ENCODE measurements at places on chromosomes 3 and 15. TPM values are rescaled to one million over a fixed set of nuclear protein-coding genes. Genes with fewer than 3 reads are reported as not detected.

Gene CAPN7
- 45.2 TPM for total RNA-seq

DNA sequence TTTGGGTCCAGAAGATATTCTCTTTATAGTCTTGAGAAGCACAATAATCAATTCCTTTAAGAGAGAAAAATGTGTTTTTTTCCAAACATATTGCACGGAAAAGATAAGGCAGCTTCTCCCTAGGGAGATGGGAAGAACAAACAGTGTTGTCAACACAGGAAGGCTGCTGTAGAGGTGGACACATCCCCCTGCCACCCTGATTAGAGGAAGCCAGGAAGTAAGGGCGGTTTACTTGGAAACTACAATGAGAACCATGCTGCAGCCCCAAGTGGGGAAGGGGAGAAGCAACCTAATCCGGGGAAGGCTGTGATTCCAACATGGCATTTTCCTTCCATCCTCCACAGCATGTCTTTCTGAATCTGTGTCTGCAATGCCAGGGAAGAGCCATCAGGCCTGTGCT lies 256.9 kb upstream of the TGFBR2 start:
- no peaks in the 10 kb centered on the region for H3K36me3 ChIP-seq
- no peak for DNase-seq
- no peak overlapping the region for H3K27ac ChIP-seq
- no peak overlapping the region for H3K4me3 ChIP-seq
- H3K4me1 ChIP-seq: peaks cover 32% of the 10 kb centered on the region

DNA sequence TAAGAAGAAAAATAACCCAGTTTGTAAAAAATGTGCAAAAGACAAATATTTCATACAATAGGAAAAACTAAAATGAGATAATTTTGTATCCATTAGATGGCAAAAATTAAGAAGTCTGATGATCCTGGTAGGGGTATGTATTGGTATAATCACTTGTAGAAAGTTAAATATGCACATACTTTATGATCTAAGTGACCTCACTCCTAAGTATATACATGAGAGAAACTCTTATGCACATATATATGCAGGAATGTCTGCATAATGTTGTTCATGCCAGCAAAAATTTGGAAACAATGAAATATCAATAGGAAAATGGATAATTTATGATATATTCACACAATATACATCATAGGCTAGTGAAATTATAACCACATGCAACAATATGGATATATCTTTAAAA lies 33.5 kb downstream of the USP50 start:
- H3K27ac ChIP-seq: no peak overlapping the region
- no peak overlapping the region for H3K4me3 ChIP-seq
- H3K4me1 ChIP-seq: no peaks in the 10 kb centered on the region
- H3K36me3 ChIP-seq: no peaks in the 10 kb centered on the region
- no peaks in the 10 kb centered on the region for H3K27me3 ChIP-seq

- H3K27me3 ChIP-seq: peaks cover 73% of the 10 kb centered on the region
- H3K4me1 ChIP-seq: no peaks in the 10 kb centered on the region
- no peak overlapping the region for H3K27ac ChIP-seq
Observed at GRCh38 chr15:69141286-69141701, 19.1 kb upstream of the GLCE start.

- H3K36me3 ChIP-seq: no peaks in the 10 kb centered on the region
- H3K27ac ChIP-seq: no peak overlapping the region
- no peak for DNase-seq
- no peaks in the 10 kb centered on the region for H3K27me3 ChIP-seq
- no peak overlapping the region for H3K4me3 ChIP-seq
Observed at GRCh38 chr3:96190024-96190616, 624.3 kb upstream of the EPHA6 start.

DNA sequence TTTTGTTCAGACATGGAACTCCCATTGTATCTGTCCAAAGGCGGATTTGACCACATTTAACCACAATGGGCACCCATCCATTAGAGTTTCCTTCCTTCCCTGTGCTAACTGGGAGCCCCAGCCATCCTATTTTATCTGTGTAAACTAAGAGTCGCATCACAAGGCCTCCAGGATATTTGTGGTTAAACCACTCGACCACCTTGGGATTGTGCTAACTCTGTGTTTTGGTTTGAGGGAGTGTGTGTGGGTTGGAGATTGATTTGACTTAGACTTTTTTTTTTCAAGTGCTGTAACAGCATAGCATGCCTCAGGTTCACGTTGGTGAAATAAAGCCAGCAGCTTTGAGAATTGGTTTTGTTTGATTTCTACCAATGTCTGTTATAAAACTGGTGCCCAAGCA lies 100.4 kb upstream of the TP63 start:
- no peak overlapping the region for H3K4me3 ChIP-seq
- peaks cover 5% of the 10 kb centered on the region for H3K4me1 ChIP-seq
- H3K27ac ChIP-seq: no peak overlapping the region
- H3K27me3 ChIP-seq: no peaks in the 10 kb centered on the region

- H3K4me1 ChIP-seq: peaks cover 21% of the 10 kb centered on the region
- no peak overlapping the region for H3K4me3 ChIP-seq
- H3K27ac ChIP-seq: peak overlapping the region; percentile 62
Observed at GRCh38 chr3:161913786-161914389, 417.3 kb downstream of the OTOL1 start.

GRCh38 chr15:39695793-39696192 lies 86.8 kb downstream of the FSIP1 start:
- no peak overlapping the region for H3K27ac ChIP-seq
- DNase-seq: no peak
- H3K4me3 ChIP-seq: no peak overlapping the region
- H3K4me1 ChIP-seq: peaks cover 6% of the 10 kb centered on the region

GRCh38 chr3:185950728-185951127 lies 12.9 kb upstream of the TRA2B start:
- H3K27me3 ChIP-seq: peaks cover 24% of the 10 kb centered on the region
- DNase-seq: no peak
- H3K4me1 ChIP-seq: no peaks in the 10 kb centered on the region

DNA sequence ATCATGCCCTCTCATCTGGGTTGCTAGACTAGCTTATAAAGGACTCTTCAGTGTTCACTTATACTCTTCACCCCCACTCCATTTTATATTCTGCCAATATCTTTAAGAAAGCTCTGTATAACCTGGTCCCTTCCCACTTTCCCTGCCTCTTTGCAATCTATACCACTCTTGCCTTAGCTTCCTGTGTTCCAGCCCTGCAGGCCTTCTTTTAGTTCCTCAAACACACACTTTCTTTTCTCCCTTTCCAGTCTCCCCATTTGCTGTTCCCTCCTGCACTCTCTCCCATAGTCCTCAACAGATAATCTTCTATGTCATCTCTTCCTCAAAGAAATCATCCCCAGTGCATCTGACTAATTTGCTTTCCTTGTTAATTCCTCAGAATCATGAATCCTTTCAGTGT lies 28.7 kb downstream of the SENP8 start:
- H3K4me1 ChIP-seq: no peaks in the 10 kb centered on the region
- H3K36me3 ChIP-seq: no peaks in the 10 kb centered on the region
- H3K27ac ChIP-seq: no peak overlapping the region

DNA sequence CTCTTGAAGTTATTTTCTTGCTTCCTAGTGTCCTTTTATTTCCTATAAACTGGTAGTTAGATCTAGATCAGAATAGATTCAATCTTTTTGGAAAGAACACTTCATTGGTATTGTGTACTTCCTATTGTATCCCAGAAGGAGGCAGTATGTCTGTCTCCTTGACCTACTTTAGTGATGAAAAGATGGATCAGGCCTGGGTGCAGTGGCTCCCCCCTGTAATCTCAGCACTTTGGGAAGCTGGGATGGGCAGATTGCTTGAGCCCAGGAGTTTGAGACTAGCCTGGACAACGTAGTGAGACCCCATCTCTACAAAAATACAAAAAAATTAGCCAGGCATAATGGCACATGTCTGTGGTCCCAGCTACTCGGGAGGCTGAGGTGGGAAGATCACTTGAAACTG lies 12.0 kb downstream of the BSN start:
- H3K27ac ChIP-seq: no peak overlapping the region
- no peaks in the 10 kb centered on the region for H3K4me1 ChIP-seq
- peaks cover 16% of the 10 kb centered on the region for H3K27me3 ChIP-seq
- no peak for DNase-seq
- H3K36me3 ChIP-seq: no peaks in the 10 kb centered on the region

- H3K27me3 ChIP-seq: no peaks in the 10 kb centered on the region
- no peaks in the 10 kb centered on the region for H3K36me3 ChIP-seq
- DNase-seq: no peak
- H3K4me1 ChIP-seq: peaks cover 10% of the 10 kb centered on the region
- no peak overlapping the region for H3K27ac ChIP-seq
- no peak overlapping the region for H3K4me3 ChIP-seq
Observed at GRCh38 chr3:153032891-153033290, 129.1 kb upstream of the RAP2B start.

GRCh38 chr3:102036017-102036416 lies 186.7 kb downstream of the NFKBIZ start:
- H3K4me3 ChIP-seq: no peak overlapping the region
- H3K27me3 ChIP-seq: no peaks in the 10 kb centered on the region
- no peak overlapping the region for H3K27ac ChIP-seq
- no peak for DNase-seq
- no peaks in the 10 kb centered on the region for H3K36me3 ChIP-seq

DNA sequence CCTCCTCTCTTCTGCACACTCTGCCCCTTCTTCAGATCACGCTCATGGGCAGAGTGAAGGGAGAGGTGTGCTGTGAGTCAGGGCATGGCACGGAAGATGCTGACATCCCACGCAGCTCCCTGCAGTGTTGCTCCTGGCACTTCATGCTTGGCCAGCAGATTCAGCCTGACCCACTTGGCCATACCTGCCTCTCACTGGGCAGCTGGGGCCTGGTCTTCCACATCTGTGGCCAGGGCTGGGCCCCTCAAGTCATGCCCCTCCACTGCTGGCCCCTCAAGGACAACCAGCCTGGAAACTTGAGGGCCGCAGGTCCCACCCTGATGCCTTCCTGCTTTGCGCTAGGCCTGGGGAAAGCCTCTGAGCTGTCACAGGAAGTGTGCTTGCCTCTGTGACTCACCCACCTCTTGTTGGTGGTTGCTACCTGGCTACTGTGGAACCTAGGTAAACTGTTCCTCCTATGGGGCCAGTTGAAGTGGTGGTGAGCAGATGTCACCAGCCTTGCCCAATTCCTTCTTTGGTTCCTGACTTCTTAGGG lies 48.7 kb downstream of the BSN start:
- no peak overlapping the region for H3K4me3 ChIP-seq
- DNase-seq: no peak
- H3K36me3 ChIP-seq: no peaks in the 10 kb centered on the region
- no peaks in the 10 kb centered on the region for H3K27me3 ChIP-seq
- H3K27ac ChIP-seq: no peak overlapping the region

DNA sequence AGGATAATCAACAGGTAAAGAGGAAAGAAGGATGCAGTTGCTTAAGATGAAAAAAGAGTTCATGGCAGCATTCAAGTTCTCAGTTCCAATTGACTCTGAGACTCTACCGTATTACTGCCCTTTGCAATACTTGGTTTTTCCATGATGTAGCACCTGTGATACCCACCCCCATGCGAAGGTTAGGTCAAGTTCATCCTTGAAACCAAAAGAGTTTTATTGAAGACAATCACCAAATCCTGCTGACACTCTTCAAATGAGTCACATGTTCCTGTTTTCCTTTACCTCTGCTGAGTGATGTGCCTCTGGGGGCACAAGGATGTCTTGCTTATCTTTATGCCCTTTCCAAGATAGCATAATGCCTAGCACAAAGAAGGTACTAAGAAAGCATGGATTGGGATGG lies 111.3 kb upstream of the SLC7A14 start:
- no peaks in the 10 kb centered on the region for H3K27me3 ChIP-seq
- no peak for DNase-seq
- H3K27ac ChIP-seq: no peak overlapping the region
- H3K4me1 ChIP-seq: peaks cover 18% of the 10 kb centered on the region
- H3K4me3 ChIP-seq: no peak overlapping the region
- H3K36me3 ChIP-seq: no peaks in the 10 kb centered on the region
